Stimulated activated CD4-positive, alpha-beta T cell treated with anti-CD3 and anti-CD28 coated beads, Interleukin-4, amount 100 ng/mL, for 48 hours (primary cell): ENCODE measurements at places on chromosomes 16 and 17.

- no peak for DNase-seq
Observed at GRCh38 chr16:84790301-84790700, 29.5 kb upstream of the CRISPLD2 start.

DNA sequence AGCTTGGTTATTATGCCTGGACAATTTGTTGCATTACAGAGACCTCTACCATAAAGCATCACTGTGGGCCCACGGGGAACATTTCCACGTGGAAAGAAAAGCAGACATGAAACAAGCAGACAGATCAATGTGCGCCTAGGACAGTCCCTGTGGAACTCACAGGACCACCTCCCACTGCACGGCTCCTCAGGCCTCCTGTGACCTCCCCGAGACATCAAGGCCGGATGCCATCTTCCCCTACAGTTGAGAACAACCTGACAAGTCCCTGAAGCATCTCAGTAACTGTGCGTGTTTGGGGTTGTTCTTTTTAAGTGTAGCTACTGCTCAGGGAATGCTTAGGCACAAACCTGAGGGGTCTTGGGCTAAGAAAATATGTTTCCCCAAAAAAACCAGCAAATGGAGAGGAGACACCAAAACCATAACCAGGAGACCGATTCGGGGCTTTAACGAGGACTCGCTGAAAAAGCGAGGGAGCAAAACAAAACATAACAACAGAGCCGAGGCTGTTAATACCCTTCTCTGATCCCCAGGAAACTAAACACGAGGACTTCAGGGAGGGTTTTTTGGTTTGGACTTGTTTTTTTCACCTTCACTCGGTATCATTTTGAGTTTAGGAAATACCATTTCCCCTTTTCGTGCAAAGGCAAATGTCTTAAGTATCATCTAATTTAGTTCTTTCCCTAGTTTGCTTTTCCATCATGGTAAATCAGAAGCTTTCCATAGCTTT is 87.1 kb downstream of the CYTH1 start:
- no peak for DNase-seq

DNA sequence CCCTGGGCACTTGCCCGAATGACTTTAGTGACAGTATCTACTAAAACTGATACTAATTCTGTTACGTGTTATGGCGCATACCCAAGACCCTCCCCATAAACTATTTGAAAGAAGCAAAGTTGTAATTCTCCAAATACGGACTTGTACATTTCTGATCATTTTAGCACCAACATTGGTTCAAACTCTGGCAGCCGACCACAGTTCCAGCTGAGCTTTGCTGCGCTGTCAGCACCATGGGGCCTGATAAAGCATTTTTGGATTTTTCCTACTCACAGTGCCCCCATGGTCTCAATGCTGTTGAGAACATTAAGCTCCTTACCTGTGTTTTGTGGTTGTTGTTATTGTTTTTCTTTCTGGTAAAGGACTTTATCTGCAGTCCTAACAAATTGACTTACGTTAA is 460.7 kb downstream of the MAF start:
- DNase-seq = no peak

GRCh38 chr16:74991593-74992403 is 6.9 kb upstream of the WDR59 start:
- DNase-seq = no peak

DNA sequence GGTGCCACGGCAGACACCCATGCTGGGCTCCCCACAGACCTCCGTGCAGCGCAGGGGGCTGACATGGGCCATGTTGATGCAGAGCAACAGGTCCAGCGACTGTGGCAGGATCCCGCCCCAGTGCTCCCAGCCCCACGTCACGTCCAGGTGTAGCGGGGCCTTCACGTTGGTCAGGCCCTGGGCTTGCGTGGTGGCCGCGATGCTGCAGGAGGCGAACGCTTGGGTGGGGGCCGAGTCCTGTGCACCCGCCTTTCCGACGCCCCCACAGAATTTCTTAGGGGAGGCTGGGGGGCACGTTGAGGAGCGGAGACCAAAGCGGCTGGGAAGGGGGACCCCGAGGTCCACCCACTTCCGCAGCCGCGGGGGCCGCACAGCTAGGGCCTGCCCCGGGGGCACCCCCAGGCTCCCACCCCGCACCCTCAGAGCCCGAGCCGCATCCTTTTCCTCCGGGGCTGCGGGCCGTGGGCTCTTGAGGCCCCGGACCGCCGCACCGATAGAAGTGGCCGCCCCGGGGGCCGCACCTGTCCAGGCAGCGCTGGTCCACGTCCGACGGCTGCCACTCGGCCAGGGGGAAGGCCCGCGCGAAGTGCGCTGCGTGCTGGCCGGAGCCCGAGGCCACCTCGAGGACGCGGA is 416 bp downstream of the METTL26 start:
- DNase-seq = no peak

DNA sequence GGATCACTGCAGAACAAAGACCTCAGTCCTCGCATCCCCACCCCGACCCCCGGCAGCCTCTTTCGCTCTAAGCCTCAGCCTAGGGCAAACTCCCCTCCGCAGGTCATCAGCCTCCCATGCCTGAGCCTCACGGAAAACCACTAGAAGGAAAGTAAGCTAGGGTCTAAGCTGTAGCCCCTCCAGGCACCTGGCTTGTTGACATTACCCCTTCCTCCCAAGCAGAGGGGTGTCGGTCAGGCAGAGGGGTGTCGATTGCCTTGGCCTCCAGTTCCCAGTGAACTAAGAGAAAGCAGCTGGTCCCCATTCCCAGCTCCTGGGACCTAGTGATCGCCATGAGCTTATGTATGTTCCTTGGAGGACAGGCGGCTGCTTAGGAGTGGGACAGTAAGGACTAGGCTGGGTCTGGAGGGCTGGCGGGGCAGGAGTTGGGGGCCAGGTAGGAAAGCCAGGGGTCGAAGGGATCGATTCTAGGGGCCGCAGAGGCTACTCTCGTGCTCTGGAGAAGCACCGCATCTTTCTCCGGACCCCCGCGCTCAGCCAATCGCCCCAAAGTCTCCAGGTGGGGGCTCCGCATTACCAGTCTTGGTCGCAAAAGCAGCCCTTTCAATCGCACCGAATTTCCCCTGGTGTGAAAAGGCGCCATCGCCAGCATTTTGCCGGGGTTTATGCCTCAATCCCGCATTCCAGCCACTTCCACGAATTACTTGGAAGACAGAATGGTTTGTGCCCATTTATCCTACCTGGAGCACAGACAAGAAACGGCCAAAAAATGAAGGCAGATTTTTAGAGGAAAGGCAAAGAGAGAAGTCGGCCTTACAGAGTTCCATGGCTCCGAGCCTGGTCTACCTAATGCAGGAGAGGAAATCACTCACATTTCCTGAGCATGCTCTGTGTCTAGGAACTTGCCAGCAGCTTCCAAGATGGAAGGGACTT is 21.3 kb upstream of the HOXB13 start:
- no peak for DNase-seq

- DNase-seq = no peak
Observed at GRCh38 chr16:22093331-22093730, 990 bp downstream of the VWA3A start.

GRCh38 chr17:66172144-66172543 is 19.8 kb downstream of the CEP112 start:
- DNase-seq = no peak

DNA sequence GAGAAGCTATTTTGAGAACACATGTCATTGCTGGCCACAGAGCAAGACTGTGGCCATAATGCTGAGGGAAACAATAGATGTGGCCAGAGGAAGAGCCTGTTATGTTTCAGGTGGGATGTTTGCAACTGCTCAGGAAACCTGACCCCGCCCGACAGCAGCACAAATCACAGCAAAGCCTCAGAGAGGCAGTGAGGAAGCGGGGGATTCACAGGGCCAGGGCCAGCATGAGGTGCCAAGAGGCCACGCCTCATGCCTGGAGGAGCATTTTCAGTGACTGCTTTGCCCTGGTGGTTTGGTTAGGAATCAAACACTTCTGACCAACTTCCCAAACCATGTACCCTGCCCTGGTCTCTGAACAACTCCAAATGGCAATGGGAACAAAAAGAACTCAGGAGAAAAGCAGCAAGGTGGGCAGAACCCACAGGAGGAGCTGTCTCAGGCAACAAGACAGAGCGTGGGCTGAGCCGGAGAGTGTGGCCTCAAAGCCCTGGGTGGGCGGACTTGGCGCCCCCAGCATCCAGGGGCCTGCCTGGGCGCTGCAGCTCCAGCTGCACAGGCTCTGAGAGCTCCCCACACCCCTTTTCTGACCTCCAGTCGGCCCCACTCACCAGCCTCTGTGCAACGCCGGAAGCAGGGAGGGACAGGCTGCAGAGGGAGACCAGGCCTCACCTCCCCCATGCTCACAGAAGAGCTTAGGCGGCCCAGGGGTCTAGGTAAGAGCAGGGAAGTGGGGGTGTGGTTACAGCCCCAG is 20.6 kb downstream of the HIC1 start:
- DNase-seq = no peak

DNA sequence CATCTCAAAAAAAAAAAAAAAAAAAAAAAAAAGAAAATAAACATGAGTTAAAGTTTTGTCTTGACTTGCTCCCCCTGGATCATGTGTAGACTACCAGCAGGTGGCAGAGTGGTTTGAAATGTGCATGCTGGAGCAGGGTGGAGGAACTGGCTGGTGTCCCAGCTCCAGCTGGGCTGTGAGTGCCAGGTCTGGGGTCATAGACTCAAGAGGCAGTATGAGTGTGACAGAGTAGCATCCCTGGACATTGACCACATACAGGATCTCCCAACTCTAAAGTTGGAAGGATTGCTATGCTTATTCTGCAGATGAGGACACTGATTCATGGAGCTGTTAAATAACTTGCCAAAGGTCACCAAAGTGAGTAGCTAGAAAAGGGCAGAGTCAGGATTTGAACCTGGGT is 198.0 kb upstream of the MPHOSPH6 start:
- no peak for DNase-seq

DNA sequence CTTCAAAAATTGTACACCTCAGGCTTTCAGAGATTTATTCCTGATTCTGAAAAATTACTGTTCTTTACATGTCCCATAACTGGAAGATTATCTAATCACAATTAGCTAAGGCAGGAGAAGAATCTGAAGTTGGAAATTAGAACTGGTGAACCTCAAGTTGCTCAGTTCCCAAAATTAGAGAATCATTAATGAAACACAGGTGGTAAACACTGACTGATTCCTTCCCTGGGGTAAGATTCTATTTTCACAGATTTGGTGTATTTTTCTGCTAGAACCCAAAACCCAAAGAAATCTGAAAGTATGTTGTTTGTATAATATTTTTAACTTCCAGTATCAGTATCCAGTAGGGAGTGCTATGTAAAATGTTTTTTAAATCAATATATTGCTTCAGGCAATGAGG is 25.7 kb downstream of the PHKB start:
- DNase-seq = no peak

DNA sequence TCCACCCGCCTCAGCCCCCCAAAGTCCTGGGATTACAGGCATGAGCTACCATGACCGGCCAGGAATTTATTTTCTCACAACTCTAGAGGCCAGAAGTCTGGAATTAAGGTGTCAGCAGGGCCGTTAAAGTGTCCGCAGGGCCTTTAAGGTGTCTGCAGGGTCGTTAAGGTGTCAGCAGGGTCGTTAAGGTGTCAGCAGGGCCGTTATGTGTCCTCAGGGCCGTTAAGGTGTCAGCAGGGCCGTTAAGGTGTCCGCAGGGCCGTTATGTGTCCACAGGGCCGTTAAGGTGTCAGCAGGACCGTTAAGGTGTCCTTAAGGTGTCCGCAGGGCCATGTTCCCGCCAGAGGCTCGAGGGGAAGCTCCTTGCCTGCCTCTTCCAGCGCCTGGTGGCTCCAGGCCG is 125.2 kb downstream of the RAP1GAP2 start:
- DNase-seq = no peak

DNA sequence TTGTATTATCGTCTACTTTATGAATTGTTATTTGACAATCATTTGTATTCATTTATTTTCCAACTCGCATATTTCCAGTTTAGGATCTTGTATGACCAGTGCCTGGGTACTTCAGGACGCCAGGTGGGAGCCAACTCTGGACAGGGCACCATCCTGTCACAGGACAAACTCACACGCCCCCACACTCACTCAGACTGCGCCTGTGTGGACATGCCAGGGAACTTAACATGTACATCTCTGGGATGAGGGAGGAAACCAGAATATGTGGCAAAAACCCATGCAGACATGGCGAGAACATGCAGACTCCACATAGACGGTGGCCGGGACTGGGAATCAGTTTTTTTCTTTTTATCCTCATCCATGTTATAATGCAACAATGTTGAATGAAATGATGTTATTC is 68.5 kb downstream of the CLEC16A start:
- no peak for DNase-seq

- no peak for DNase-seq
Observed at GRCh38 chr17:956905-957304, 22.7 kb downstream of the NXN start.

GRCh38 chr17:82703036-82703745 is 4.7 kb upstream of the RAB40B start:
- DNase-seq = no peak

DNA sequence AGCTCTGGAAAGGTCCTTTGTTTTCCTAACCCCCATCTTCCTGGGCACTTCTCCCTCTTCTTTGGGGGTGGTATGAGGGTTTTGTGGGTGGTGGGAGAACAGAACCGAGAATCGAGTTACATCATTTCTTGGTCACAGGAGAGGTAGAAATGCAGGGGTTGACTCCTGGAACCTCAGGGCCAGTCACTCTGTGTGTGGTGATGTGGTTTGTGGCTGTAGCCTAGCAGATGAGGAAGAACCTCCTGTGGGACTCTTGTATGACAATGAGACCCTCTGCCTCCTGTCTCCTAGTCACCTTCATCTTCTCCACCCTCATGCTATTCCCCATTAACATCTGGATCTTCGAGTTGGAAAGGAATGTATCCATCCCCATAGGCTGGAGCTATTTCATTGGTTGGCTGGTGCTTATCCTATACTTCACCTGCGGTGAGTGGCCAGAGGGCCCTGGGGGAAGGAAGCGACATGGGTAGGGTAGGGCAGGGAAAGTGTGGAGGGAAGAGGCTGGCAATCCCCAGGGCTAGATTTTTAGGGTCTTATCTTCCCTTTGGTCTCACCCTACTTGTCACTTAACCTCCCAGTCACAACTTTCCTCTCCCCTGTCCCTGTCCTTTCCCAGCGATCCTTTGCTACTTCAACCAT is 5.5 kb downstream of the ODF4 start:
- peak; percentile 4 for DNase-seq

DNA sequence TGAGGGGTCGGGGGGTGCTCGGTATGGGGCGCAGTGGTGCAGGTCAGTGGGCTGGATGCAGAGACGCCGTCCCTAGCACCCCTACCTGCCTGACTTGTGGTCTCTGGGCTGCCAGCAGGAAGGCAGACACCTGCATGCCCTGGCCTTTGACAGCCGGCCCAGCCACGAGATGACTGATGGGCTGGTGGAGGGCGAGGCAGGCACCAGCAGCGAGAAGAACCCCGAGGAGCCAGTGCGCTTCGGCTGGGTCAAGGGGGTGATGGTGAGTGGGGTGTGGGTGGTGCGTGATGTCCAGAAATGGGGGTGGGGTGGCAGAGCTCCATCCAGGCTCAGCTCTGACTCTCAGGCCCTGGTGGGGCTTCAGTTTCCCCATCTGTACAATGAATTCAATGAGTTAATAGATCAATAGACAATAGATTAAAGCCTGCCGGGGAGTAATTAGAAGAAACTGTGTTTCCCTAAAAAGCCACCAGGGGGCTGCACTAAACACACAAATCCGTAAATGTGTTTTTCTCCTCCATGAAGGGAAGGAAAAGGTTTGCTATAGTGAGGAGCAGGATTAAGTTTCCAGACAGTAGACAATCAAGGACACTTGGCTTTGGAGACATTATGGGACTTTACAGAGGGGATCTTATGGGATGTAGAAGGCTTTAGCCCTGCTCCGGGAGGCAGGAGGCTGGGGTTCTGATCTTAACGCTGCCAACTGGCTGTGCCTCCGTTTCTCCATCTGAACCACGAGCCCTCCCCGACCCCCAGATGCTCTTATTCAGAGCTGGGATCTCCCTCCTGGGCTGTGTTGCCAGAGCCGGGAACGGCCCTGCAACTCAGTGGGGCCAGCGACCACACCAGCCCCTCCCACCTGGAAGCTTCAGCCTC is 2.2 kb downstream of the SLC12A3 start:
- DNase-seq = peak; percentile 41

GRCh38 chr16:13231365-13231764 is 330.0 kb downstream of the SHISA9 start:
- DNase-seq = no peak
